Glomerular endothelial cell (primary cell): ENCODE measurements at places on chromosomes 1 and 21. TPM values are rescaled to one million over a fixed set of nuclear protein-coding genes. Genes with fewer than 3 reads are reported as not detected.

GRCh38 chr1:151221616-151222015, 23.3 kb downstream of the PIP5K1A start:
- DNase-seq, result no peak

- no peak for DNase-seq
Observed at GRCh38 chr1:70617728-70618127, 206.7 kb downstream of the CTH start.

DNA sequence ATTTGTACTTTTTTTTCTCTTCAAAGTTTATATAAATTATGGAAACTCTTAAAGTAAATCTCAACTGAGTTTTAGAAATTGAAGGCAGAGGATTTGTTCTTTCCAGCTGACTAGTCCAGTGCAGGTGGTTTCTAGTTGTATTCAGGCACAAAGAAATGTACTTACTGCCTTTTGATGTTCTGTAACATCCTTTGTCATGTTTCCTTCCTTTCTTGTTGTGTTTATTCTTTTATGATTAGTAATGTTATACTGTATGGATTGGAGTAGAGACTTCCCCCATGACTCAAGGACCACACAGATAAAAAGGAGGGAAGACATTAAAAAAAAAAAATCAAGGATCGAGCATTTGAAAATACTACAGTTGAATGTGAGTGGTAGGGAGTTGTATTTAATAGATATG, 8.0 kb downstream of the HIPK1 start:
- no peak for DNase-seq

GRCh38 chr1:9186082-9186859, 48.3 kb upstream of the H6PD start:
- DNase-seq, result no peak

GRCh38 chr1:101239095-101240040, 2.5 kb downstream of the S1PR1 start:
- DNase-seq, result no peak

DNA sequence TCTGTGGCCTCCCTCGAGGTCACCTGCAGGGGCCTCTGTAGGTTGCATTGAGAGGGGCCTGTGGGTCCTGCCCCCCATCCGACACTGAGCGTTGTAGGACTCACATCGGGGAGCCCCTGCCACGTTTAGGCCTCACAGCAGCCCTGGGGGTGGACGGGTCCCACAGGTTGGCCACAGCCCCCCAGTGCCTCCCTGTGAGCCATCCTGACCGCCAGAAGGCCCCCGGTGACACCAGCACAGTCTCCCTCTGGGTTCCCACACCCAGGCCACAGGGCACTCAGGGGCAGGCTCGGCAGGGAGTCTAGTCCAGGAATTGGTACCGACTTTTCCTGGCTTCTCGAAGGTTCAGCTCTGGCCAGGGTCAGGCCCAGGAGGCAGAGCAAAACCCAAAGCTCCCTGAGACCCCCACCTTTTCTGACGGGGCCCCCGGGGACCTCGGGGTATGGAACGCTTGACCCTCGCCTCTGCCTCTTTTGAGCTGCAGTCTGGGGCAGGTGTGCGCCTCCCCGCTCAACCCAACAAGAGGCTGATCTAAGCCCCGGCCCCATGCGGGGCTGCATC, 13.9 kb upstream of the POFUT2 start:
- DNase-seq, result no peak

GRCh38 chr1:20700636-20701215, 17.1 kb downstream of the KIF17 start:
- no peak for DNase-seq

DNA sequence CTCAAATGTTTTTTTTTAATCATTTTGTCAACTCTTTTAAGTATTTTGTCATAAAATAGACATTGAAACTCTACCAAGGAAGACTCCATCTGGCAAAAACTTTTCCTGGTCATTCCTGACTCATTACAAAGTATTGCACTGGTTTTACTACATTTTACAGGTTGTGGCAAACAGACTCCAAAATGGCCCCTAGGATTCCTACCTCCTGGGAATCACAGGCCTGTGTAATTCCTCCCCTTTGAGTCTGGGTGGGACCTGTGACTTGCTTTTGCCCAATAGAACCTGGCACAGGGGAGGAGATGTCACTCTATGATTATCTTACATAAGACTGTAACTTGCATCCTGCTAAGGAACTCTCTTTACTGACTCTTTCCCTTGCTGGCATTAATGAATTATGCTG, 123.6 kb upstream of the KCNJ6 start:
- no peak for DNase-seq

- peak; percentile 51 for DNase-seq
Observed at GRCh38 chr1:178310685-178311105, 186.1 kb downstream of the CLEC20A start.

- no peak for DNase-seq
Observed at GRCh38 chr1:70008660-70009059, 196.7 kb downstream of the LRRC40 start.

- DNase-seq, result no peak
Observed at GRCh38 chr1:9539829-9540550, 725 bp downstream of the SLC25A33 start.

DNA sequence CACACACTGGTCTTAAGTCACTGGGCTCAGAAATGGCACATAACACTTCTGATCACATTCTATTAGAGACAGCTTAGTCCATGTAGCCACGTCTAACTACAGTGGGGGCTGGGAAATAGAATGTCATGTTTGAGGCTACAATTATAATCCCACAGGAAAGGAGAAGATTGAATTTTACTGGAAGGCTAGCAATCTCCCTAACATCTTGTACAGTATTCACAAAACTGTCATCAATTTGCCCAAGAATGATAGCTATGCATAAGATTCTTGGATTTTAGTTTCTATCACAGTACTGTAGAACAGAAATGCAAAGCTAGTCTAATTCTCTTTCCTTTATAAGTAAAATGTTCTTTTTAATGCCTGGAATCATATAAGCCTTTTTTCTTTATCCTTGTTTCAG, 12.7 kb upstream of the ZMYM6 start:
- DNase-seq, result no peak

GRCh38 chr1:23444596-23445390, 20.2 kb upstream of the TCEA3 start:
- DNase-seq, result no peak

DNA sequence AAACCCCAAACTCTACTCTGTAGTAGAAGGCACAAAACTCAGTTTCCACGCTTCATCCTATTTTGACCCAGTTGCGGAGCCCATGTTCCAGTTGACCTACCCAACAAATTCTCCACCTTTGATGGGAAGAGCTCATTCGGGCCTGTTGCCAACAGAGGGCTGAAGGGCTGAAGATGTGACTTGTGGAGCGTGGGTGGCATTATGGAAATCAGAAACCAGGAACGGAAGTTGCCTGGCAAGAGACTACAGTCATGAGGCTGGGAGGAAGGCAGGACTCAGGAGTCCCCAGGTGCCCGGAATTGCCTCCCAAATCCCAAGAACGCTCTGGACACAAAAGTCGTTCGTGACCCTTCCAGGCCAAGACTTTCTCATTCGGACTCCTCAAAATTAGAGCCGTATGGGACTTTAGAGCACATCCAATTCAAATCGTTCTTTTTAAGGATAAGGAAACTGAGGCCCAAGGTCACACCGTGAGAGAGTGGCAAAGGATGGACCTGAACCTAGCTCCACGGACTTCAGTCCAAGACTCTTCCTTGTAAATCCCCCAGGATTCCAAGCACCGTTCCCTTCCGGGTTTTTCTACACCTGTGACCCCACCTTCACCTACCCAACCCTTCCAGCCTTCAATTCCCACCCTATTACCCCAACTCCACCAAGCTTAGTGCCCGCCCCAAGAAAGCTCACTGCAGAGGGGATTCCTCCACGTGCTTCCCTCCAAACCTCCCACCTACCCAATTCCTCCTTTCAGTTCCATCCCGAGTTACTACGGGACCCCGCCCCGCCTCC, 739 bp downstream of the SMG5 start:
- DNase-seq, result no peak

GRCh38 chr1:29975036-29975694, 738.8 kb downstream of the PTPRU start:
- DNase-seq, result no peak

DNA sequence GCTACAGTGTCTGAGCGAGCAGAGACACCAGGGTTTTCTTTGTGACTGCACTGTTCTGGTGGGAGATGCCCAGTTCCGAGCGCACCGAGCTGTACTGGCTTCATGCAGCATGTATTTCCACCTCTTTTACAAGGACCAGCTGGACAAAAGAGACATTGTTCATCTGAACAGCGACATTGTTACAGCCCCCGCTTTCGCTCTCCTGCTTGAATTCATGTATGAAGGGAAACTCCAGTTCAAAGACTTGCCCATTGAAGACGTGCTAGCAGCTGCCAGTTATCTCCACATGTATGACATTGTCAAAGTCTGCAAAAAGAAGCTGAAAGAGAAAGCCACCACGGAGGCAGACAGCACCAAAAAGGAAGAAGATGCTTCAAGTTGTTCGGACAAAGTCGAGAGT, 2.7 kb downstream of the ZBTB18 start:
- no peak for DNase-seq

DNA sequence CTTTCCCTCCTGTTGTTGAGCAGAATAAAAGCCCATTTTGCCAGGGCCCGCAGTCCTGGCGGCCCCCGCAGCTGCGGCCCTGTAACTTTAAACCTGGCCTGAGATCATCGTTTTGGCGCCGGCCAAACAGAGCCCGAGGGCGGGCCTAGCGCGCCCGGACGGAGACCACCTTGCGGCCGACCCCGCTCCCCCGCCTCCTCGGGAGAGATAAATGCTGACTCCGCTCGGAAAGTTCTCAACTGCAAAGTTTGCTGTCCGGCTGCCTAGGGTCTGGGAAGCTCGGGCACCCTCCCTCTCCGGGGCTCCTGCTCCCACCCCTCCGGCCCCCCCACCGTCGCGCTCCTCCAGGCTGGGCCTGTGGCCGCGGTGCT, at the start of gene PDPN:
TSS of gene PDPN (plus strand) at position 238 of the 371 bp plus-strand sequence. CDS start 202 bp downstream, outside the sequence.
- DNase-seq, result no peak

DNA sequence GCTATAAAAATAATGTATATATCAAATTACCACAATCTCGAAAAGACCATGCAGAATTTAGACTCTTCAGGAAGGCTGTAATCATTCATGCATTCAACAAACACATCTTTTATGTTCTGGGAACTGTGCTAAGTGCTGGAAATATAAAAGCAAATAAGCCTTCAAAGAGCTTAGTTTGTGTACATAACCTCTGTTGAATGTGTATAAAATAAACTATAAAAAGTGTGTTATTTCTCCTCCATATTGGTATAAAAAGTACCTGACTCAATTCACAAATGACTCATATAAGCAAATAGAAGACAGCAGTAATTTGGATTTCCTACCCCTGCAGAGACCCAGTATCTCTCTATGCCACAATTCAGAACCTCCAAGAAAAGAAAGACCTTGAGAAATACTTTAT, 36.8 kb downstream of the RAB3GAP2 start:
- no peak for DNase-seq

DNA sequence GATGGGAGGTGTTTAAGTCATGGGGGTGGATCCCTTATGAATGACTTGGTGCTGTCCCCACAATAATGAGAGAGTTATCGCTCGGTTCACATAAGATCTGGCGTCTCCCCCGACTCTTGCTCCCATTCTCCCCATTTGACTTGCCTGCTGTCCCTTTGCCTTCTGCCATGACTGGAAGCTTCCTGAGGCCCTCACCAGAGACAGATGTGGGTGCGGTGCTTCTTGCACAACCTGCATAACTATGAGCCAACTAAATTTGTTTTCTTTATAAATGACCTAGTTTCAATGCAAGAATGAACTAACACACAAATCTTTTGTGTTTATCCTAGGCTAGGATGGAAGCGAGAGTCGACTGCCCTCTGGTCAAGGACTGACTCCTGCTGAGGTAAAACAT, 31.2 kb upstream of the CDC14A start:
- no peak for DNase-seq

The ALDH4A1 gene
- 14.8 and 28.0 TPM in 2 replicates for total RNA-seq

The PRRX1 gene
- total RNA-seq, result 0.19 and 0.93 TPM in 2 replicates

The KLHL17 gene
- total RNA-seq, result 11.7 and 21.1 TPM in 2 replicates

The HSD3B2 gene
- not detected in 2 replicates for total RNA-seq

The TMEM81 gene
- total RNA-seq, result 0.39 and 2.3 TPM in 2 replicates

The DCST1 gene
- not detected in 2 replicates for total RNA-seq

The BRDT gene
- not detected in 2 replicates for total RNA-seq

The LYPD8 gene
- total RNA-seq, result not detected in 2 replicates

The MYOG gene
- not detected in 2 replicates for total RNA-seq
